ENCODE measurements at places on chromosomes 2 and 18. TPM values are rescaled to one million over a fixed set of nuclear protein-coding genes. Genes with fewer than 3 reads are reported as not detected.
A peak's percentile ranks its signal among the peaks of the same experiment; 100 is the strongest.

The C1GALT1C1L gene
- total RNA-seq: not detected

The STPG4 gene
- total RNA-seq: 0.33 TPM

The DPP4 gene
- 3.3 TPM for total RNA-seq

The GPR35 gene
- 6.5 TPM for total RNA-seq

The TLX2 gene
- total RNA-seq: not detected

The TANC1 gene
- total RNA-seq: 29.8 TPM

- H3K36me3 ChIP-seq: peaks cover 23% of the 10 kb centered on the region
- no peak overlapping the region for H3K4me3 ChIP-seq
Measured at GRCh38 chr18:49839012-49839411, 25.7 kb upstream of the ACAA2 start.

DNA sequence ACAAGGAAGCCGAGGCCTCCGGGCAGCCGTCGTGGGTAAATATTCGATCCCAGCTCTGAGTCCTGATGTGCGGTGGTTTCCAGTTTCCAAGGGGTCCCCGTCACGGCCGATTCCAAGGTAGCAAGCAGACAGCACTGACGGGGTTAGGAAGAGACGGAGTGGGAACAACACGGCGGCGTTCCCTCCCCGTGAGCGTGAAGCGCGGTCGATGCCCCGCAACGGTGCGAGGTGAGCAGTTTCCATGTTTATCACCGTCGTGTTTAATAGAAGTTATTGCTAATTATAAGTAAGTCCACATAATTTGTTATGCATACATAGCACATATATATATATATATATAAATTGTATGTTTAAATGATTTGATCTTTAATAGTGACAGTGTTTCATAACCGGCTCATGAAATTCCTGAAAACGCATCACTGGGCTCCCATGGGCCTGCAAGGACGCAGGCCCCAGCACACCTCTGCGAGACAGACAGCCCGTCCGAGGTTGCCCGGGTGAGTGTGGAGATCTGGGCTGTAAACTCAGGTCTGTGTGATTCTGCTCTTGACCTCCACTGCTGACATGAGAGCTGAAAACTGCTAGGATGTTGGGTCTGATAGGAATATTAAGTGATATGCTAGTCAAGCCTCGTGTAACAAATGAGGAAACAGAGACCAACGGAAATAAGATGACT, 243.5 kb upstream of the SALL3 start:
- H3K27ac ChIP-seq: no peak overlapping the region
- H3K27me3 ChIP-seq: peaks cover 24% of the 10 kb centered on the region
- H3K36me3 ChIP-seq: no peaks in the 10 kb centered on the region
- H3K4me3 ChIP-seq: no peak overlapping the region
- DNase-seq: no peak

- H3K36me3 ChIP-seq: no peaks in the 10 kb centered on the region
- DNase-seq: no peak
- H3K27me3 ChIP-seq: peaks cover 7% of the 10 kb centered on the region
- peaks cover 8% of the 10 kb centered on the region for H3K4me1 ChIP-seq
- H3K27ac ChIP-seq: no peak overlapping the region
- H3K4me3 ChIP-seq: no peak overlapping the region
Measured at GRCh38 chr2:230668184-230668938, 44.3 kb upstream of the CAB39 start.

GRCh38 chr2:113324684-113325160, 46.0 kb upstream of the PAX8 start:
- no peaks in the 10 kb centered on the region for H3K36me3 ChIP-seq
- peaks cover 44% of the 10 kb centered on the region for H3K27me3 ChIP-seq
- H3K4me3 ChIP-seq: peak overlapping the region; percentile 69
- peak overlapping the region; percentile 63 for H3K27ac ChIP-seq

GRCh38 chr2:219252570-219252899, 508 bp upstream of the TUBA4B start:
- DNase-seq: no peak
- no peak overlapping the region for H3K27ac ChIP-seq
- H3K27me3 ChIP-seq: peaks cover 56% of the 10 kb centered on the region

DNA sequence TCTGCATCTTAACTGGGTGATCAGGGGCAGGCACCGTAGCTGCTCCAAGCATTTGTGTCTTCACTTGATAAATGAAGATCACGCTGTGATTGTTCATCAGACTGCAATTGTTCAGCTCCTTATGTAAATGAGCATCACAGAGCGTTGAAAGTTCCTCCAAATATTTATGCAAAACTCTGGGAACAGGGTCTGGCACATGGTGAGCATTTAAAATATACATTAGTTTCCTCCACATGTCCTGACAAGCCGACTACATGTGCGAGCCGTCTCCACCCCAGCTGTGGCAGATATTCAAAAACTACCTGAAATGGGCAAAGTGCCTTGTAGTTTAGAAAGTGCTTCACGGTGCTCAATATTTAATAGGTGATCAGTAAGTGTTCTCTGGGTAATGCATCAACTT, 175.1 kb upstream of the ID2 start:
- no peak for DNase-seq
- no peak overlapping the region for H3K27ac ChIP-seq
- peaks cover 5% of the 10 kb centered on the region for H3K27me3 ChIP-seq

DNA sequence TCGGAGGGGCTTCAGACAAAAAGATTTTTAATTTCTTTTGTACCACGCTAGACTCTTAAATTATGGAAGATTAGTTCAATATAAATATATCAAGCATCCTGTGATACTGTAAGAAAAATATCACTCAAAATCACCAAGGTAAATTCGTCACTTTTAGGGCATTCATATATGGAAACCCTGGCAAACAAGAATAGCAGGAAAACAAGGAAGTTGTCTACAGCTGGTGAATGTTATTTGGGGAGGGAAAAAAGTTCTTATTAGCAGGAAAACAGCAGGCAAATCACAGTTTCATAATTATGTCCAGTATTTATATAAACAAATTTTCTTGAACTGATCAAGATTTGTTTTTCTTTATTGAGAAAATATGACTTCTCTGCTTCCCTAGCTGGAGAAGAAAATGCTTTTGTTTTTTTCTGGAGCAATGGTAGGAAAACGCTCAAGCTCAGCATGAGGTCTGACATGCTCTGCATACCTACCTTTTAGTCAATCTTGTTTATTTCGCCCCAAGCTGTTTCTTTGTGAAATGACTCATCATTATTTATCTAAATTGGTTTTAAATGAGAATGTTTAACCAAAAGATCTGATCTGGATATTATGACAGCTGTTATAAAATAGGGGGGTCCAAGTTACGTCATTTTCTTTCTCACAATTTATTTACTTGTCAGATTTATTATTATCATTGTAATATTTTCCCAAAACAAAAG, 14.7 kb downstream of the LINC00305 start:
- peak overlapping the region; percentile 65 for H3K27ac ChIP-seq
- H3K4me3 ChIP-seq: no peak overlapping the region
- no peaks in the 10 kb centered on the region for H3K36me3 ChIP-seq
- H3K4me1 ChIP-seq: peaks cover 24% of the 10 kb centered on the region
- no peak for DNase-seq

DNA sequence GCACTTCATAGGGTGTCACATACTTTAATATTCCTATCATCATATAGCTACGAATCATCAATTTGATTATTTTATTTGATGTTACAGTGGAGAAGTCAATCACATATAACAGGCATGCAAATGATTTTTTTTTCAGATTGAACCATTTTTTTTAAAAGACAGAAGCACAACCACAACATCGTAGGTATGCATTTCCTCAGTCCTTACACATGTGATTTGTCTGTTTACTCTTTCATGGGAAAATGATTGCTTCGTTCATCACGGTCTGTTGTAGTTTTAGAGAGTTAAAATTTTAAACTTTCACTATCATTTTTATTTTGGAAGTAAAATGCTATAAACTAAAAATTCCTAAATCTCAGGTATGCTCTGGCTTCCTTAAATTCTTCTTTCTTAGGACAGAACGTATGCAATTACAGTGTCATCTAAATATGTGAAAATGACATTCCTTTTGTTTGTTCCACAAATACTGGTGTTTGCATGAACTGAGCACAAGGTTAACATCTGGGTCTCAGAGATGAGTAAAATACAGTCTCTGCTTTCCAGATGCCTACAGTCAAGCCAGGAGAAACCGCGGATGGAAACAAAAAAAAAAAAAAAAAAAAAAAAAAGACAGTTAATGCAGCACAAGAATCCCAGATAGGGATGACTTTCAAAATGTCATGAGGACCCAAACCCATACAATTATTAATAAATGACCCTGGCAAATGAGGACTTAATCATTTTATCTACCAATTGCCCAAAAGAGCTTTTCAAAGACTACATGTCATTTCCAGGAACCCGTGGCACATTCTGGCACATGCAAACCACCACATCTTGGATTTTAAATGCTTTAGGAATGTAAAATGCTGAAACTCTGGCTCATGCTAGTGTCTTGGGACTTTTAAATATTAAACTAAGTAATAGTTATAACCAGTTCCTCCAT, 201.2 kb downstream of the LRP1B start:
- H3K4me3 ChIP-seq: no peak overlapping the region
- H3K27ac ChIP-seq: no peak overlapping the region
- no peak for DNase-seq
- no peaks in the 10 kb centered on the region for H3K27me3 ChIP-seq
- peaks cover 6% of the 10 kb centered on the region for H3K4me1 ChIP-seq

GRCh38 chr2:167692936-167693335, 554.5 kb downstream of the STK39 start:
- no peak for DNase-seq
- H3K27ac ChIP-seq: no peak overlapping the region
- no peak overlapping the region for H3K4me3 ChIP-seq

DNA sequence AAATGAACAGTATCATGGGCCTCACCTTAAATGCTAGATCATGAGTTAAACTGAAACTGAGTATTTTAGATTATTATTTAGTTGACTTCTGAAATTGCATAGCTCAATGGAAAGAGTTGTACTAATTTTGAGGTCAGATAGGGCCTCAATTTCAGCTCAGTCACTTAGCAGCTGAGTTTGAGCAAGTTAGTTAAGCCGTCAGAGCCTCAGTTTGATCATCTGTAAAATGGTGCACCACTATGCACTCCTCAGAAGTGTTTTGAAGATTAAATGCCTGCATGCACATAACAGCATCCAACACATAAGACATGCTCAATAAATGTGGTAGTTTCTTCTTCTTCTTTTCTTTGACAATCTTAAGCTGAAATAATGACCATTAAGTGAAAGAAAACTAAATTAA, 38.2 kb upstream of the ASNSD1 start:
- H3K27me3 ChIP-seq: no peaks in the 10 kb centered on the region
- H3K36me3 ChIP-seq: no peaks in the 10 kb centered on the region
- peaks cover 6% of the 10 kb centered on the region for H3K4me1 ChIP-seq
- no peak for DNase-seq
- H3K27ac ChIP-seq: no peak overlapping the region

- no peaks in the 10 kb centered on the region for H3K4me1 ChIP-seq
- H3K36me3 ChIP-seq: no peaks in the 10 kb centered on the region
- H3K27me3 ChIP-seq: peaks cover 3% of the 10 kb centered on the region
- H3K4me3 ChIP-seq: no peak overlapping the region
Measured at GRCh38 chr18:38902796-38903195, 1337.2 kb upstream of the CELF4 start.

DNA sequence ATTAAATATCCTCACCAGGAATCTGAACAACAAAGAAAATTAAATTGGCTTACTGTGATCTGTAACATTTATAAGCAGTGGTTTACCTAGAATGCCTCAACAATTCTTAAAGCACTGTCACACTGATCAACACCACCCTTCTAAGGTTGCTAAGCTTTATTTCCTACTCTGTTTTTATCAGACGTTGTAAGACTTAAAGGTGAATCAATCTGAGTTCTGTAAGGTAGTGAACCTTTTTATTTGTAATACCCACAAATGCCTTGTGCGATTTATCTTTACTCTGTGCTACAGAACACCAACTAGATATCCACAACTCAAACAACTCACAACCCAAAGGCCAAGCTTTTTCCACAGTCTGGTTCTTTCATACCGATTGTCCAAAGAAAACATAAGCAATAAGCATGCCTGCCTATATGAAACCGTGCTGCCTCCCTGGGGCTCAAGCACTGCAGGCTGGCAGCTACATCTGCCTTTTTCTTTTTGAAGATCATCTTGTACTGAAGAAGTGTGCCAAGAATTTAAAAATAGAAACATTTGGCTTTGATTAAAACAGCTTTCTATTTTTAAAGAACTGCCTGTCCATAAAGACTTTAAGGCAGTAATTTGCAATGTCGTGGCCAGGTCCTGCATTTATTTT, 490.7 kb downstream of the NUP35 start:
- H3K27ac ChIP-seq: no peak overlapping the region
- no peaks in the 10 kb centered on the region for H3K27me3 ChIP-seq
- no peak for DNase-seq
- no peaks in the 10 kb centered on the region for H3K4me1 ChIP-seq
- no peaks in the 10 kb centered on the region for H3K36me3 ChIP-seq

- peaks cover 20% of the 10 kb centered on the region for H3K36me3 ChIP-seq
- H3K4me1 ChIP-seq: peaks cover 15% of the 10 kb centered on the region
- no peak overlapping the region for H3K4me3 ChIP-seq
- DNase-seq: no peak
Measured at GRCh38 chr18:51053814-51054213, 23.8 kb downstream of the SMAD4 start.

DNA sequence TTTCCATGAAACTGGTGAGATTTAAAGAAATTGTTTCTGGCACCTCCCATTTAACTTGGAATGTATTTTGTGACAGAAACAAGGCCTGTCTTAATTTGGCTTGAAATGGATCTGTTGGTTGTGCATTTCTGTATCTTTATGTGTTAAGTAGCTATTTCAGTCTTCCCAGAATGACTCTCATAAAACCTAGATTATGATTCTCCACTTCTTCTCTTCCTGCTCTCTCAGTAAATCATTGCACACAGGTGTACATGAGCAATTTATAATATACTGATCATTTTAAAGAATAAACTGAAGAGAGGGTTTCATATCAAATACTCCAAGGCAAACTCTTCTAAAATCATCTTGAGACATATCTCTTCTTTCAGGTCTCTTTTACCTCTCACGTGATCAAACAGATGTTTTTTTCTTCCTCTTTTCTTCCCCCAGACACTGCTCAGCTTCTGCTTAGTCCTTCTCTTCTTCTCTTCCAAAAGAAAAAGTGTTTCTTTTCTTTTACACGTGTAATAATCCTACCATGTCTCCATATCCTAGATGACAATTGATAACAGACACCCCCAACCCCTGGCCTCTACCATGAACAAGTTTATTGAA, 112.0 kb downstream of the PPP1R1C start:
- H3K36me3 ChIP-seq: peaks cover 2% of the 10 kb centered on the region
- no peak overlapping the region for H3K27ac ChIP-seq
- DNase-seq: no peak
- H3K27me3 ChIP-seq: no peaks in the 10 kb centered on the region

GRCh38 chr2:186894478-186894877, 45.5 kb upstream of the ZSWIM2 start:
- H3K36me3 ChIP-seq: no peaks in the 10 kb centered on the region
- no peak overlapping the region for H3K27ac ChIP-seq

GRCh38 chr18:58438958-58439300, 190.0 kb downstream of the ALPK2 start:
- no peak overlapping the region for H3K4me3 ChIP-seq
- no peak for DNase-seq
- no peak overlapping the region for H3K27ac ChIP-seq
- H3K36me3 ChIP-seq: peaks cover 1% of the 10 kb centered on the region

DNA sequence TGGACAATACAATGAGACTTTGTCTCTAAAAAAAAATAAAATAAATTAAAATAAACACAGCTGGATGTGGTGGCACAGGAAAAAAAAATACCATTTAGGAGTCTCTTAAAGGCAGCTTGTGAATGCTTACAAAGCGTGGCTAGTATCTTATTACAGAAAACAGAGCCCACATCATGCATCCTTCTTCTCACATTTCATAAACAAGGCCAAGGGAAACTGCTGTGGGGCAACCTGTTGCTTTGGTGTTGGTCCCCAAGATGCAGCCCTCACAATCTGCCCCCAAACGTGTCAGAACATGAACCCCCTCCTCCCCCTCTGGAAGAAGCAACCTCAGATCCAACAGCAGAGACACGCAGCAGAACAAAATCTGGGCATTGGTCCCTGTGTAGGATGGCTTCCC, 2.6 kb downstream of the SLC14A1 start:
- DNase-seq: no peak
- H3K4me1 ChIP-seq: peaks cover 10% of the 10 kb centered on the region
- H3K4me3 ChIP-seq: no peak overlapping the region
- H3K27ac ChIP-seq: peak overlapping the region; percentile 39
